Activated CD4-positive, alpha-beta T cell treated with anti-CD3 and anti-CD28 coated beads, Interleukin-2, amount 50 U/mL, for 1 hour (primary cell): ENCODE measurements at places on chromosomes 2 and 18.

- no peak for DNase-seq
Measured at GRCh38 chr18:76741346-76741745, 81.0 kb upstream of the ZNF236 start.

DNA sequence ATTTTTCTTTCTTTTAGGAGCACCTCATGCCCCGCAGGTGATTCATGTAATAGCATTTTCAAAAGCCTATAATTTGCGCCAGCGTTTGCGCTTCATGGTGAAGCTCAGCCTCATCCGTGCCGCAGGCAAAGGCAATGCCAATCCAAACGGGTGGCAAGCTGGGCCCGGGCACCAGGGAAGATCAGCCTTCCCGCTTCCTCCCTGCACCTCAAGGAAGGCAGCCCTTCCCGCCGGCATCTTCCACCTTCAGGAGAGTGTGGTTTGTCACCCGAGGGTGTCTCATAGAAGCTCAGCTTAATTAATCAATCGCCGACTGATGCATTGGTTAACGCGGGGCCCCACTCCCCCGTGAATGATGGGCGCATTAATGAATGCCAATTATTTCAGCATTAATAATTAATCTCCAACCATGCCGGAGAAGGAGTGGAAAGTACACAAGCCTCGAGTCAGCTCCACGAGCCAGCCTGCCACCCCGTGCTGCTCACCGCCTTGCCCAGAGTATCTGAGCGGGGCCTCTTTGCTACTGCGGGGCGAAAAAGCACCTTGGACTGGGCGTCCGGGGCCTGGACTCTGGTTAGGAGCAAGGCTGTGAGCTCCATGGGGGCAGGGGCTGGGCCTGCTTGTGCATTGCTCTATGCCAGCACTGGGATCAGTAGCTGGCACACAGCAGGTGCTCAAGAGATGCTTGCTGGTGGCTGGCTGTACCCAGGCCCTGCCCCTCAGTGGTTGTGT is 13.0 kb downstream of the INHBB start:
- no peak for DNase-seq

DNA sequence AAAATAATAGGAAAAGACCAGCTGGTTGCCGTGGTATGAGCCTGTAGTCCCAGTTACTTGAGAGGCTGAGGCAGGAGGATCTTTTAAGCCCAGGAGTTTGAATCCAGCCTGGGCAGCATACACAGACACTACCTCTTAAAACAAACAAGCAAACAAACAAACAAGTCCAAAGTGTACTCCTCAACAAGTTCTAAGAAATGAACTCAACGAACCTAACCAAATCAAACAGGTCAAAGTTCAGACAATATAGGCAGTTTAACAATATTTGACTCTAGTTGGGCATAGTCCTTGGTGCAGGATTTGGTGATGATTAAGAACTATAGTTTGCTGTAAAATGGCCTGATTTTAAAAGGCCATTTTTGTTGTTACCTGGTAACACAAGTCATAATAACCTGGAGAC is 41.9 kb upstream of the RHOB start:
- no peak for DNase-seq

- DNase-seq = no peak
Measured at GRCh38 chr2:72974436-72974754, 57.1 kb downstream of the EMX1 start.

- DNase-seq = no peak
Measured at GRCh38 chr18:43442571-43442970, 165.3 kb upstream of the SYT4 start.

GRCh38 chr2:144595279-144595678 is 75.4 kb upstream of the ZEB2 start:
- DNase-seq = no peak

DNA sequence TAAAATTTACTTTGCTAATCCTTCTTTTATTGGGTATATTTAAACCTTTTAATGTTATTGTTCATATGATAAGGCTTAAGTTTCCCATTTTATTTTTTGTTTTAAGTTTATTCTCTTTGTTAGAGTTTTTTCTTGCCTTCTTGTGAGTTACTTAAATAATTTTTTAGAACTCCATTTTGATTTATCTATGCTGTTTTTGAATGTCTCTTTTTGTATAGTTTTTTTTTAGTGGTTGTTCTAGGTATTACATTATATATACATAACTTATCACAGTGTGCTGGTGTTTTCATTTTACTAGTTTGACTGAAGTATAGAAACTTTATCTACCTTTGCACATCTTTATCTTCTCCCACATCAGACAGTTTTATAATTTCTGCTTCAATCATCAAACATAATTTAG is 49.4 kb upstream of the TGFA start:
- no peak for DNase-seq
